ENCODE measurements at places on chromosomes 1 and 21. TPM values are rescaled to one million over a fixed set of nuclear protein-coding genes. Genes with fewer than 3 reads are reported as not detected.

Gene RGS16
- 79.4 TPM for total RNA-seq

Gene GJA5
- total RNA-seq, result not detected

Gene L1TD1
- total RNA-seq, result not detected

Gene TUT4
- 120 TPM for total RNA-seq

Gene GSTM3
- 8.1 TPM for total RNA-seq

Gene LCE2B
- not detected for total RNA-seq

Gene FGR
- total RNA-seq, result 0.62 TPM

Gene WDR26
- 82.2 TPM for total RNA-seq

Gene CRYAA
- not detected for total RNA-seq

Gene LDLRAD2
- total RNA-seq, result 0.05 TPM

Gene TNNT2
- not detected for total RNA-seq

All from activated T-cell treated with anti-CD3 and anti-CD28 coated beads, Interleukin-2, amount 50 U/mL, for 72 hours (primary cell).